Stimulated activated CD8-positive, alpha-beta memory T cell treated with anti-CD3 and anti-CD28 coated beads, Interleukin-15, amount 100 ng/mL, for 4 hours (primary cell): ENCODE measurements at places on chromosomes 7 and 10.

DNA sequence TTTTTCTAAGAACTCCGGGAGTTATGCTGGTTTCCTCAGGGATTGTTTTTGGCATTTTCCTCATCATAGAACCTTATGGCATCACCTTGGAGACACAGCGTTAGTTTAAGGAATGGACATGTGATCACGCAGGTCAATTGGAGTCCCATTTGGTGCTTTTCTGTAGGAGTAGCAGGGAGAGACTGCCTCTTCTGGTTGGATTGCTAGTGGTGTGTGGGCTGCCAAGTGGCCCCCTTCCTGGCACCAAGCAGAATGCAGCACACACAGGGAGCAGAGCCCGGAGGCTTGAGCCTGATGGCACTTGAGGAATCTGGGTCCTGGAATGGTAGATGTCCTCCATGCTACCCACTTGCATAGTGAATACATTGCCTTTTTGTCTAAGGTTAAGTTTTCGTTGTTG is 57.9 kb downstream of the SDK1 start:
- DNase-seq, result no peak

GRCh38 chr10:69281507-69282413 is 3.5 kb downstream of the HK1 start:
- DNase-seq, result no peak

GRCh38 chr7:121273467-121274167 is 55.2 kb upstream of the WNT16 start:
- no peak for DNase-seq

GRCh38 chr10:5698062-5698461 is 13.4 kb downstream of the TASOR2 start:
- no peak for DNase-seq

GRCh38 chr10:67851186-67851585 is 13.2 kb upstream of the DNAJC12 start:
- DNase-seq, result no peak

- no peak for DNase-seq
These were observed 106.6 kb upstream of the SHH start for GRCh38 chr7:155918720-155919390.

GRCh38 chr10:62306663-62307062 is 38.0 kb upstream of the RTKN2 start:
- DNase-seq, result no peak

DNA sequence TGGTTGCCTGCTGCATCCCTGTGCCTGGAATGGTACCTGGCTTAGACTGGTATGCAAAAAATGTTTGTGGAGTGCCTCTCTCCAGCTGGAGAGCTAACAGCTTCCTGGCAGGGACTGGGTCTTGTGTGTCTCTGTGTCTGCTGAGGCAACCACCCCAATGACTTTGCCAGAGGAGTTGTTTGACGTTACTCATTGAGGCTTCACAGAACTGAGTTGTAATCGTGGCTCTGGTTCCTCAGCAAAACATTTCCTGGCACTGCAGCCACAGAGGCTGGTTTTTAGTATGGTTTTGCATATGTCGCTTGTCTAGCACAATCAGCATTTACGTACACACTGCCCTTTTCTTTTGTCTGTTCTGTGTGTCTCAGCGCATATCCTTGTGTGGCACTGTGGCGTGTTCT is 7.5 kb downstream of the ZNF282 start:
- no peak for DNase-seq

DNA sequence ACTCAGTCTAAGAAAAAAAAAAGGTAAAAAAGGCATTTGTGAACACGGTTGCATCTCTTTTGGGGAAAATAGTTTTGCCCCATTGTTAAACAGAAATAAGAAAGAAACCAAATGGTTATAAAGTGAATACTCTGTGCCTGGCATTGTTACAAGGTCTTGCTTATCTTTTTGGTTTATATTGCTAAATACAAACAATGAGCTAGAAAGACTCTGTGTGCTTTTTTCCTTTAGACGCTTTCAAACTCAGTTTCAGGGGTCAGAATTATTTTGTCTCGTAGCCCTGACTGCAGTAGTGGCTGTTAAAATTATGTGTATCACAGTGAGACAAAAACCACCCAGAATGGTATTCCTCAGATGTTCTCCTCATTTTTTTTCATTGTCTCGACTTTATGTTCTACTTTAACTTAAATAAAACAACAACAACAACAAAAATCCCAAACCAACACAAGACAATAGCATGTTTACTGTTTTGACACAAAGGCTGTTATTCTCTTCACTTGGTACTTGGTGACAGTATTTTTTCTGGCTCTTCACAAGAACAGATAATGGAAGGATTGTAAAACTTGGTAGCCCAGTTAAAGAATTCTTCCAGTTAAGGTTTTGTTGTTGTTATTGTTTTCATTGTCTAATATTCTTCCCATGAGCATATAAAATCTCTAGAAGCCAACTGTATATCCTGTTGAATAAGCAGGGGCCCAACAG is 190.1 kb downstream of the PLXDC2 start:
- DNase-seq, result no peak

DNA sequence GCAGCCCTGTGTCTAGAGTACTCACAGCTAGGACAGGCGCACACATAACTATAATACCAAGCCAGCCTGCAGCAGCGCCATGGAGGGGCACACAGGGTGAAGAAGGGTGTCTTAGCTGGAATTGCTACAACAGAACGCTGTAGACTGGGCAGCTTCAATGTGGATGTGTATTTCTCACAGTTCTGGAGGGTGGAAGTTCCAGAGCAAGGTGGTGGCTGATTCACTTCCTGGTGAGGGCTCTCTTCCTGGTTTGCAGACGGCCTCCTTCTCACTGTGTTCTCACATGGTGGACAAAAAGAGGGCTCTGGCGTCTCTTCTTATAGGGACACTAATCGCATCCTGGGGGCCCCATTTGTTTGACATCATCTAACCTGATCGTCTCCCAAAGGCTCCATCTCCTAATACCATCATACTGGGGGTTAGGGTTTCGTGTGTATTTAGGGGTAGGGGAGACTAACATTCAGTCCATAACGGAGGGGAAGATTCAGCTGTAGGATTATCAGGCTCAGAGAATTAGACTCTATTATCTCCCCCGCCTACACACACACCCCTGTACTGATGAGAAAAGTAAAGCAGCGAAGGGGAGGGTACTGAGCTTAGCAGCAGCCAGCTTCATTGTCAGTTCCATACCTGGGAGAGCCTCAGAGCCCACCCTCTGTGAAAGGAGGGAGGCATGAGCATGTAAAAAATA is 289.1 kb downstream of the CCDC3 start:
- no peak for DNase-seq

DNA sequence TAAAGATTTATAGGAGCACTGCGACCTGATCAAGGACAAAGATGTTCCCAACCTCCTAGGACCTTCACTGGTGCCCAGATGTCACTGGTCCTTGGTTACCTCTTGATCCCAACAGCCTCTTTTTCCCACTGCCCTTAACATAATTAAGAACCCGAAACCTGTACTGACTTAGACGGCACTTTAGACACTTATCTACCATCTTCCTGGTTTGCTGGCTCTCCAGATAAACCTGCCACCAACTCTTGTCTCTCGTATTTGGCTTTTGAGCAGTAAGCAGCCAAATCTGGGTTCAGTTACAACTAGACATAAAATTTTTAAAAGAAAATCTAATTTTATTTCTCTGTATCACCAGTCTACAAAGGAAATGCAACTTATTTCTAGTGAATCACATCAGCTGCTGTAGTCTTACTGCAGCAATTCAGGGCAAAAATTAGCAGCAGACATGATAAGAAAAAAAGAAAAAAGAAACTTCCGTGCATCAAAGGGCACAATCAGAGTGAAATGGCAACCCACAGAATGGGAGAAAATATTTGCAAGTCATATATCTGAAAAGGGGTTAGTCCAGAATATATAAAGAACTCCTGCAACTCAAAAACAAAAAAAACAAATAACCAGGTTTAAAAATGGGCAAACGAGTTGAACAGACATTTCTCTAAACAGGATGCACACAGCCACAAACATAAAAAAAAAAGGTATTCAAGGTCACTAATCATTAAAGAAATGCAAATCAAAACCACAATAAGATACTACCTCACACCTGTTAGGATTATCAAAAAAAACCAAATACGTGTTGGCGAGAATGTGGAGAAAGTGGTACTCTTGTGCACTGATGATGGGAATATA is 9.4 kb downstream of the ASB13 start:
- DNase-seq, result no peak

- no peak for DNase-seq
These were observed 148.2 kb downstream of the CELF2 start for GRCh38 chr10:11165591-11166543.

GRCh38 chr10:72126872-72127232 is 38.5 kb upstream of the SPOCK2 start:
- DNase-seq, result no peak
